ENCODE measurements at places on chromosomes 12 and 14. TPM values are rescaled to one million over a fixed set of nuclear protein-coding genes. Genes with fewer than 3 reads are reported as not detected.

DNA sequence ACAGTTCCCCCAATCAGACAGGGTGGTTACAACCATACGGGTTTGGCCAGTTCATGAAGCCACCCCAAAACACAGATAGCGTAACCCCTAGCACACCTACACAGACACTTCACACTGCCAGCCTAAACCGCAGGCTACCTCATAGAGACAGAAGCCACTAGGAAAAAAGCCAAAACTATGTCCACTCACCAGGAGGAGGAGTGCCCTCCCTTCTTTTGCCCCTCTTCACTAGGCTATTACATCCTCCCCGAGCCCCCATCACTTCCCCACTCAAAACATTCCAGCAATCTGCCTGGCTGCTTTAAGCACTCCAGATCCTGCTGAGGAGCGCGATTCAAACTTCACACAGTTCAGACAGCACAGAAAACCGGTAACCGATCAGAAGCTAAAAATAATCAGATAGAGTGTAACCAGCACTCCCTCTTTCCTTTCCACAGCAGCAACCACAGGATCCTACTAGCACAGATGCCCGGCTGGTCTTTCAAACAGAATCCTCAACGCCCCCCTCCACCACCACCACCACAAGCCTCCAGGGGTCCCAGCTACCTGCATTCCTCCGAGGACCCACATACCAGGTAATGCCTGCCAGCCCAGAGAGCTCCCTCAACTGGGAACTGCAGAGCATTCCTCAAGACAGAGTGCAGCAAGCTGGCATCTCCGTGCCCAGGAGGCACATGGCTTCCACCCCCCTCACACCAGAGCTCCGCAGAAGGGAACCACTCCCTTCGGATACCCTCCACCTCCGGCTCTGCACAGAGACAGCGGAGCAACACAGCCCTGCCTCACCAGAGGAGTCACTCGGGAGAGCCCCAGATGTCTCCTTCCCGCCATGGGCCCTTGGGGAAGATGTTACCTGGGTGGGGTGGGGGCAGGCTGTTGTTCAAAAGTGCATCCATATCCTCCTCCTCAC lies 1.5 kb downstream of the CHD4 start:
- DNase-seq: no peak

Gene IL26
- not detected for total RNA-seq

- no peak for DNase-seq
These were observed 10.8 kb downstream of the PTGR2 start for GRCh38 chr14:73862480-73862879.

Gene CDKN3
- 20.5 TPM for total RNA-seq

- no peak for DNase-seq
These were observed 147.1 kb downstream of the PAPOLA start for GRCh38 chr14:96649327-96649601.

DNA sequence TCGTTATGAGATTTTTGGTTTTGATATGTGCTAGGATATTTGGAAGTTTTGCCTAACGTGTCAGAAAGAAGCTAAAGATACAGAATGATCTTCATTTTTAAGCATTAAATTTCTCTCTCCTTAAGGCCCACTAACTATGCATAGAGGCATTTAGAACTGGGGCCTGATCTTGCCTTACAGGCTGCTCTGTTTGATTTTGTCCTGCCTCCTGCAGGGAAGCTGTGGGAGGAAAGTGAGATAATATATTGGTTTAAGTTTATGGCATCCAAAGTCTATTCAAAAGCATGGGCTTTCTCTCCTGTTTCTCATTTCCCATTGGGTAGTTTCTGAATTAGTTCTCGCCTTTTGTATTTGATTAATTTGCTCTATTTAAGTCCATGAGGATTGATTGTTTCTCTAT lies 250.3 kb upstream of the FBXO33 start:
- DNase-seq: no peak

DNA sequence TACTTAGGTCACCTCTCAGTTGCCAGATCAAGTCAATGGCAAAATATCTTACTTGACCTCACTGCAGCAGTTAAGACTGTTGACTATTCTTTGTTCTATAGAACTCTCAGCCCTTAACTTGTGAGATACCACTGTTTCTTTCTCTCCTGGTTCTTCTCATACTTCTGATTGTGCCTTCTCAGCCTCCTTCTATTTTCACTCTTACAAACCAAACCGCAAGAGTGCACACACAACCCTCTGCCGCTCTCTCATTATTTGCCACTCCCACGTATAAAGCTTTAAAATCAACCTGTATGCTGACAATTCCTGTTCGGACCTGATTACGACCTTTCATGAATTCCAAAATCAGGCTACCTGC lies 4.5 kb downstream of the E2F7 start:
- DNase-seq: no peak

DNA sequence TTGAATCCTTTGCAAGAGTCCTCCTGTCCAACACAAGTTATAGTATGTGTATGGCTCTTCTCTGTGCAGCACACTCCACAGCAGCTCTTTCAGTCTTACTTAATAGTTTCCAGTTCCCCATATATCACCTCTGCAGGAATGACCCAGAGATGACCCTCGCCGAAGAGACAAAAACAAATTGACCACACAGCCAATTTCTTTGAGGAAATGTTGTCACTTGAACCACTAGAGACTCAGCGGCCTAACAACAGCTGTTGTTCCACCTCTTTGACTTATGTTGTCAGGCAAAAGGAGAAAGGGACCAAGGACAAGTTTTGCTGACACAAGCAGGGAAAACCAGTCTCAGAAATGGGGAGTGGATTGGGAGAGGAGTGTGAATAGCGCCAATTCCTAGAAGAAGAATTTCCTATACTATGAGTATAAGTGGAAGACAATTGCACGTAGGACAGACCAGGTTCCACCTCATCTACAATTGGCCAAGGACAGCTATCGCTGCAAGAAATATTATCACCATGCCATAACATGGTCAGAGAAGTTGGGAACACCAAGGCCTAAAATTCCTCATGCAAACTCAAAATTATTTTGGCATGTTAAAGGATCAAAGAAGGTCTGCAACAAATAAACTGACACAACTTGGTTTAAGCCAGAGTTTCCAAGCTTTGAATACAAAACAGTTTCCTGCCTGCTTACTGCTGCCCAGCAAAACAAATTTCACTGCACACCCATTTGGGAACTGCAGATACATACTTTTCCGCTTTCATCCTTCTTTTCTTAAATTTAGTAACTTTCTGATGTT lies 41.7 kb upstream of the ITPR2 start:
- DNase-seq: no peak

Gene TMEM117
- total RNA-seq: 8.9 TPM

- DNase-seq: no peak
These were observed 129.9 kb downstream of the WIF1 start for GRCh38 chr12:64991121-64991611.

Gene AICDA
- total RNA-seq: not detected

DNA sequence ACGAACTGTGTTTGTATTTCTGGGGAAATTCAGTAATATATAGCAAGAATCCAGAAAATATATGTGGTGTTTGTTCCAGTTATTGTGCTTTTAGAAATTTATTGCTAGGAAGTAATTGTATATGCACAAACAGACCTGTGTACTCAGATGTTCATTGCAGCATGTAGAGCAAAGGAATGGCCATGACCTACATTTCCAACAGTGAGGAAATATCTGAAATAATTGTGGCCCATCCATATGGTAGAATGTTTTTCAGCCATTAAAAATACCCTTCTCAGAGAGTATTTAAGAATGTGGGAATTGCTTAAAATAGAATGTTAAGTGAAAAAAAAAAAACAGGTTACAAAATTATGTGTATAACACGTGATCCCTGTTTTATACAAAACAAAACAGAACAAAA lies 77.3 kb downstream of the TMX1 start:
- no peak for DNase-seq

GRCh38 chr12:92702754-92703679 lies at the start of gene PLEKHG7:
PLEKHG7 (plus strand) TSS chr12:92702989; CDS start chr12:92706632, 3,643 bp downstream.
- no peak for DNase-seq

Gene POTEG
- not detected for total RNA-seq

DNA sequence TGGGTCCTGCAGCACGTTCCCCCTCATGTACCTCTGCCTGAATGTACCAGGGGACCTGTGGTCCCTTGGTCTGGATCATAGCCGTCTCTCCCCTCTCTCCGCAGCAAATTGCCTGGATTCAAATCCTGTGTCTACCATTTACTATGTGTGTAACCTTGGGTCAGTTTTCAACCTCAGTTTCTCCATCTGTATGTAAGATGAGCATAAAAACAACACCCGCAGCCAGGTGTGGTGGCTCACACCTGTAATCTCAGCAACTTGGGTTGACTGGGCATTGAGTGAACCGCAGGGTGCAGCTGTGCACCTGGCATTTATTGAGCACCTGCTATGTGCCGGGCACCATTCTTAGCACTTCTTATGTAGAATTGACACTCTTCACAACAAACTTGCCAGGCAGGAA lies 14.1 kb downstream of the CYP46A1 start:
- DNase-seq: no peak

Gene SLC5A8
- total RNA-seq: 0.12 TPM

Gene IKBIP
- 10.8 TPM for total RNA-seq

Gene HHIPL1
- 0.65 TPM for total RNA-seq

DNA sequence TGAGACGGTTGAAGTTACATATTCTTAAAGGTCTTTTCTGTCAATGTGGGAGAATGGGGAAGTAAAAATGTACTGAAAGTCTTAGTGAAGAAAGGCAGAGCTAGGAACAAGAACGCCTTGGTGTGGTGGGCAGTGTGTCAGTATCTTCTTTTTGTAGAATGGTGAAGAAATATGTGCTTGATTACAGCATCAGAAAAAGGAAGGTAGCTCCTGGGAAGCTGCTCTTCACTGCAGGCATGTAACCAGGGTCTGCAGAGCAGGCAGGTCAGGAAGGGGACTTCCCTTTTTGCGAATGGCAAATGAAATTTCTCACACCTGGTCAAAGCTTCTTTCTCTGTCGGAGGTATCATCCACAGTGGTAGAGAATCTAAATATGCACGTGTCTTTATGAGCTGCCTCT lies 226.2 kb downstream of the ADAMTS20 start:
- DNase-seq: no peak

GRCh38 chr14:25103820-25104219 lies 53.9 kb upstream of the STXBP6 start:
- DNase-seq: no peak

Gene LRRK2
- total RNA-seq: 0.49 TPM

GRCh38 chr12:27105746-27106536 lies 23.6 kb upstream of the C12orf71 start:
- no peak for DNase-seq

GRCh38 chr14:104382361-104383087 lies 197.0 kb upstream of the C14orf180 start:
- DNase-seq: no peak

DNA sequence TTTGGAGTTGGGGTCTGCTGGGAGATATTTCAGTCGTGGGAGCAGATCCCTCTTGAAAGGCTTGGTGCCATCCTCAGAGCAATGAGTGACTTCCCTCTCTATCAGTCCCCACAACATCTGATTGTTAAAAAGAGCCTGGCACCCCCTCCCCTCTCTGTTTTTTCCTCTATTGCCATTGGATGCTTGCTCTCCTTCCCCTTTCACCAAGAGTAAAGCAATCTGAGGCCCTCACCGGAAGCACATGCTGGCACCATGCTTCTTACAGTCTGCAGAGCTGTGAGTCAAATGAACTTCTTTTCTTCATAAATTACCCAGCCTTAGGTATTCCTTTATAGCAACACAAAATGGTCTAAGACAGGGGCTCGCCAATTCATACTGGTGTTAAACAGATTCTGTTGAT lies 99.1 kb upstream of the CCND2 start:
- no peak for DNase-seq

DNA sequence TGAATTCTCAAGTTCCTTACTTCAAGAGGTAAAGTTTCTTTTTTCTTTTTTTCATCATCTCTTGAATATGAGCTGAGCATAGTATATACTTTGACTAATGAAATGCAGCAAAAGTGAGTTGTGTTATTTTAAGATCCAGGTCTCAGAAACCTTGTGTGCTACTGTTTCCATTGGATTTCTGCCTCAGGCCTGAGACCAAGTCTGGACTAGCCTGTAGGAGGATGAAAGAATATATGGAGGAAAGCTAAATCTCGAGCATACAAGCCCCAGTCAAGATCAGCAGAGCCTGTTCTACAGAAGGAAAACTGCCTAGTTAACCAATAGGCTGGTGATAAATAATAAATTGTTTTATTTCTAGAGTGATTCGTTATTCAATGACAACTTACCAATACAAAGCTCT lies 652.5 kb downstream of the C12orf50 start:
- no peak for DNase-seq

DNA sequence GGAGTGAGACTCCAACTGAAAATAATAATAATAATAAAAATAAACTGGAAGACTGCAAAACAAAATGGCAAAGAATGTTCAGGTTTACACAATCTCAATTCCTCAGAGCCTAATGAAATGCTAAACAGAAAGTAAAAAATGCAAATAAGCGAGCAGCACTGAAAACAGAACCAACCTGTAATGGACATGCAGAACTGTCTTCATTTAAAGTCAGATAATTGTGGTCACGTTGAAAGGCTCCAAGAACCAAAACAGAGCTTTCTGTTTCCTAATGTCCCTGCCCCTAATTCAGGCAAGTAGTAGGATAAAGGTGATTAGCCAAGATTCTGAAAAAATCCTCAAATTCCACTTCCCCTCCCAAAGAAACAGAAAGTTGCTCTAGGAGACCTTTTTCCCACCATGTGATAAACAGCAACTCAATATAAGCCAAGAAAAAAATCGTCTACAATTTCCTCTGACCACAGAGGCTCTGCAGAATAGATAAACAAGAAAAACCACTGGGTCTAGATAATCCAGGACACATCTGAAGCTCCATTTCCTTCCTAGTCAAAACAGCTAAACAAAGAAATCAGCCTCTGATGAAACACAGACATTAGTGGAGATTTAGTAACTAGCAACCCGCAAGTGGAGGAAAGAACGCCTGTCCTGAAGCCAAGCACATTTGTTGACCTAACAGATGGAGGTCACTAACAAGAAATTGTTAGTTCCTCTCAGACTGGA lies 3.0 kb downstream of the MIS18BP1 start:
- no peak for DNase-seq

Gene PRPF39
- 66.8 TPM for total RNA-seq

- DNase-seq: no peak
These were observed 101.3 kb downstream of the PTPRB start for GRCh38 chr12:70535896-70536374.

GRCh38 chr12:18432206-18432605 lies 170.9 kb downstream of the PIK3C2G start:
- DNase-seq: no peak

DNA sequence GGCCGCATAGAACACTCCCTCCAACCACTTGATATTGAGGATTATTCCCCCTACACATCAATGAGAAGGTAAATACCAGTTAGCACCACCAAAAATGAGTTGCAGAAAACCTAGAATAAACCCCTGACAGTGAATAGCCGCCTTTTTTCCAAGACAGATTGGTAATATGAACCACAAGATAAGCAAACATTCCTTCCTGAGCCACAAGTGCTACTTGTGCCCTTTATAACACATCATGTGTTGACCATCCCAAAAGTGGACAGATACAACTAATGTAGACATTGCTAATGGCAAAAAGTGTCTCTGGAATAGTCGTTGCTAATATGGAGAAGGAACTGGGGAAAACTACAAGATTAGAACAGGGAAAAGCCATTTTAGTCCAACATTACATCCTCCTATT lies 17.2 kb downstream of the NOXRED1 start:
- DNase-seq: no peak

Gene ACOT6
- not detected for total RNA-seq

Gene CACNB3
- 72.3 TPM for total RNA-seq

Measured in progenitor cell of endocrine pancreas (in vitro differentiated cells).